ENCODE measurements at places on chromosomes 3 and 15.

GRCh38 chr3:16311960-16312451 lies 47.0 kb downstream of the OXNAD1 start:
- DNase-seq = no peak

- no peak for DNase-seq
These were observed 314.7 kb upstream of the ROPN1 start for GRCh38 chr3:124306665-124307064.

DNA sequence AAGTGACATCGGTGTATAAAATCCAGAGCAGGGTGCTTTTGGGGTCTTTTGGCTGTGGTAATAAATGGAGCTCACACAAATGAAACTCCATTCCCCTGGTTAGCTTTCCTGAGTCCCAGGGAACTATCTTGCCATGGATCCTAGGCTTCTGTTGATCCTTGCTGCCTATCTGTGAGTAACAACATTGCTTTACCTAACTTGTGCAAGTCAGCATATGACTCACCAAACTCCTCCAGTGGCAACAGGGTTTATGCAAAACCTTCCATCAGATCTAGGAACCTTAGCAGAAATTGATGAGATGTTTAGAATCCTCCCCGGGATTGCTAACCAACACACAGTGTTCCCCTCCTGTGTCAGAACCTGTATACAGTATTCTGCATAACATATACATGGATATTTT lies 105.4 kb downstream of the SCAPER start:
- DNase-seq = no peak

- no peak for DNase-seq
These were observed 440.1 kb downstream of the ZNF385D start for GRCh38 chr3:21310891-21311290.

DNA sequence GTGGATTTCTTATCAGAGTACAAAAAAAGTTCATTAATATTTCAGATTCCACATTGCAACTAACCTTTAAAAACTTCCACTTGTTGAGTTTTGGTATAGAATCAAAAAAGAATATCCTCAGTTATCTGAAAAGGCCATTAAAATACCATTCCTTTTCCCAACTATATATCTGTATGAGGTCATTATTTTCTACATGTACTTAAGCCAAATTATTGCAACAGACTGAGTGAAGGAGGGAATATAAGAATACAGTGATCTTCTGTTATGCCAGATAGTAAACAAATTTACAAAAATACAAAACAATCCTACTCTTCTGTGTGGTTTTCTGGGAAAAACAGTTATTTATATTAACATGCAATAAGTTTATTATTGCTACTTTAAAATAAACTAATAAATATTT lies 5.7 kb upstream of the GANC start:
- no peak for DNase-seq

GRCh38 chr3:171525437-171525836 lies 65.2 kb upstream of the TNIK start:
- DNase-seq = no peak

- no peak for DNase-seq
These were observed 413.1 kb upstream of the ARRDC4 start for GRCh38 chr15:97547381-97547780.

DNA sequence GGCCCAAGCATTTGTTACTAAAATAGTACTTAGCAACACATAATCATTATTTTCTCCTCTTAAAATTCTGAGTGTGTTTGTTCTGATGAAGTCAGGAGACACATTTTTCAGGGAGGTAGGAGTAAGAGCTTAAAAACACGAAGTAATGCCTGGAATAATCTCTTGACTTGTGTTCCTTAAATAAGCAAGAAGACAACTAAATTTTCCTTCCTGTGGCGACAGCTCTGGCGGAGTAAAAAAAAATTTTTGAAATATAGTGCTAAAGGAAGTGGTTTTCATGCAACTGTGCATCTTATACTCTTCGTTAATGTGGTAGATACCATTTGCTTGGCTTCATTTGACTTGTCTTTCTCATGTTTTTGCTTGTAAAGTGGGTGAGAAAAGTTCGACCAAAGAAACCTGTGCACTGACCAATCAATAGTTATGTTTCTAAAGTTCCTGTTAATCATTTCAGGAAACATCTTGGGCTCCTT lies 11.1 kb upstream of the MBNL1 start:
- no peak for DNase-seq

DNA sequence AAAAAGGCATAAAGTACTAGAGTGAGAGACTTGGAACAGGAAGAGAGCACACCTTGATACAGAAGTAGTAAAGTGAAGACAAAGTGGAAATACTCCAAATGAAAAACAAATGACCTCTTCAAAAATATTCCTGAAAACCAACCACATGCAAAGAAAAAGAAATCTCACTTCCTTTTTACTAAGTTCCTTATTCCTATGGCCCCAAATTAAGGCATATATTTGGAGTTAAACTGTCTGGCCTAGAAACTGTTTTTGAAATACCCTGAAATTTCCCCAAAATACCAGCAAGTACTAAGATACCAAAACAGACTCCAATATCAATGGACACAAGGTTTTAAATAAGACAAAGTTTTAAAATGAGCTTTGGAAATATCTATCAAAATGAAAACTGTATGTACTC lies 58.2 kb downstream of the ZNF148 start:
- no peak for DNase-seq

GRCh38 chr3:169158379-169158778 lies 505.1 kb downstream of the MECOM start:
- no peak for DNase-seq

GRCh38 chr3:49641921-49642707 lies 32.0 kb upstream of the APEH start:
- DNase-seq = no peak

DNA sequence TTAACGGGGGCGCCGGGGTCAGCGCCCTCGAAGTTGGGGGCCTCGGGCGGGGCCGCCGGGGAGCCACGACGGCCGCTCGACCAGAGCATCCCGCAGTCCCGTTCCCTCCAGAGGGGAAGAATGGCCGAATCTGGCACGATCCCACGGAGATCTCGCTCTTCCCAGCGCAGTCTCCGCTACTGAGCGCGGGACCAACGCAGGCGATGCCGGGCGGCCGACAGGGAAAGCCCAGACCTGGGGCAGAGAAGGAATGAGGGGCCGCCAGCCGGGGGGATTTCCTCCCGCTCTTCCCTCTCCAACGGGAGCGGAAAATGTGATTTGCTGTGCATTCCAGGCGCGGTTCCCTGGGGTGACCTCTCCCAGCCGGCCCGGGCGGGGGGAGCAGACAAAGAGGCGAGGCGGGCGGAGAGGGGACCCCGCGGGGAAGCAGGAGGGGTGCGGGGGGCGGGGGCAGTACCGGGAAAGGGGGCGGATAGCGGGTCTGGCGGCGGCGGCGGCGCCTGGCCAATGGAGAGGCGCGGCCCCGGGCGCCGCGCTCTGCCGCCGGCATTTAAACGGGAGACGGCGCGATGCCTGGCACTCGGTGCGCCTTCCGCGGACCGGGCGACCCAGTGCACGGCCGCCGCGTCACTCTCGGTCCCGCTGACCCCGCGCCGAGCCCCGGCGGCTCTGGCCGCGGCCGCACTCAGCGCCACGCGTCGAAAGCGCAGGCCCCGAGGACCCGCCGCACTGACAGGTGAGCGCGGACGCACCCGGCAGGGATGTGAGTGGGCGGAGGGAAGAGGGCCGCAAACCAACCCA lies at the start of gene GREM1:
GREM1 (plus strand) TSS at position 579 of the 801 bp plus-strand sequence. CDS start 12,687 bp downstream, outside the sequence.
- no peak for DNase-seq

DNA sequence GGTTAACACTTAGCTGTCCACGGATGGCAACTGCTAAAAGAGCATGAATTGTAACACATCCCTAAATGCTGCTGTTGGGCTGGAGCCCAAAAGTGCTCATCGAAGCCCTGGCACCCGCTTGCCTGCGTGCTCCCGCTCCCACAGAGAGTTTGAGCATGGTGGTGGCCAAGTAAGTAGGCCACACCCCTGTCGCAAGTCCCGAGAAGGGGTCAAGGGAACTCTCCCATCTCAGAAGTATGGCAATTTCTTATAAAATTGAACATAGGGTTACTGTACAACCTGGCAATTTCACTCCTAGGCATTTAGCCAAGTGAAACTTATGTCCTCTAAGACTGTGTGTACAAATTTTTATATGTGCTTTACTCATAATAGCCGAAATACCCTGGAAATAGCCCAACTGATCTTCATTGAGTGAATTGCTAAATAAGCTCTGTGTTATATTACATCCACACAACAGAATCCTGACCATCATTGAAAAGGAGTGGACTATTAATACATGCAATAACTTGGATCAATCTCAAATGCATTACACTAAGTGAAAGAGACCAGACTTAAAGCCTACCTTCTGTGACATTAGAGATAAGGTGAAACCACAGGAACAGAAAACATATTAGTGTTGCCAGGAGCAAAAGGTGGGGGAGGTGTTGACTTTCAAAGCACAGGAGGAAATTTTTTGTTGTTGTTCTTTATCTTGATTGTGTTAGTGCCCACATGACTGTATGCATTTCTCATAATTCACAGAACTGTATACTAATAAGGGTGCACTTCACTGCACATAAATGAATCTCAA lies 1.5 kb upstream of the GCSAM start:
- no peak for DNase-seq

DNA sequence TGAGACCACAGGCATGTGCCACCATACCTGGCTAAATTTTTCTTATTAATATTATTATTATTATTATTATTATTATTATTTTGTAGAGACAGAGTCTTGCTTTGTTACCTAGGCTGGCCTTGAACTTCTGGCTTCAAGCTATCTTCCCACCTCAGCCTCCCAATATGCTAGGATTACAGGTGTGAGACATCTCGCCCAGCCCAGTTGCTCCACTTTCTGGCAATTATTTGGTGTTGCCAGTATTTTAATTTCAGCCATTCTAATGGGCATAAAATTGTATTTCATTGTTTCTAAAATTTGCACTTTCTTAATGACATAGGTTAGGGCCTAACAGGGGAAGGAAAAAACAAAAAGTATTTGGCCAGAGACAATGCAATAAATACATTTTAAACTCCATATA lies 1217.6 kb upstream of the ALCAM start:
- no peak for DNase-seq

- no peak for DNase-seq
These were observed 148.4 kb upstream of the TLE3 start for GRCh38 chr15:70245932-70246622.

DNA sequence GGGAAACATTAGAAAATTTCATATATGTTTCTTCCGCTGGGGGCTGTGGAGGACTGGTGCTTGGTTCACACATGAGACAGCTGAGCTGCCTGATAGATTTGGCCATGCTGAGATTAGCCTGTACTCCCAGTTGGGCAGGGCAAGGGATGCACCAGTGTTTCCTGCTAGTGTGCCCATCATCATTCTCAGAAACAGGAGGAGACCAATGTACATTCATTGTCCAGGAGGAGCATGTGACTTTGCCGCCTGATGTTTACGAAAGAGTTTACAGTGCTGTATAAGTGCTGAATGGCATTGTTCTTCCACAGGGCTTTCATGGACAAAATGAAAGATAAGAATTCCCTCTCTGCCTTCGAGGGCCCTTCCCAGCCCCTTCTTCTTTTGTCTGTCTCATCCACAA lies 311.1 kb upstream of the THBS1 start:
- DNase-seq = no peak

DNA sequence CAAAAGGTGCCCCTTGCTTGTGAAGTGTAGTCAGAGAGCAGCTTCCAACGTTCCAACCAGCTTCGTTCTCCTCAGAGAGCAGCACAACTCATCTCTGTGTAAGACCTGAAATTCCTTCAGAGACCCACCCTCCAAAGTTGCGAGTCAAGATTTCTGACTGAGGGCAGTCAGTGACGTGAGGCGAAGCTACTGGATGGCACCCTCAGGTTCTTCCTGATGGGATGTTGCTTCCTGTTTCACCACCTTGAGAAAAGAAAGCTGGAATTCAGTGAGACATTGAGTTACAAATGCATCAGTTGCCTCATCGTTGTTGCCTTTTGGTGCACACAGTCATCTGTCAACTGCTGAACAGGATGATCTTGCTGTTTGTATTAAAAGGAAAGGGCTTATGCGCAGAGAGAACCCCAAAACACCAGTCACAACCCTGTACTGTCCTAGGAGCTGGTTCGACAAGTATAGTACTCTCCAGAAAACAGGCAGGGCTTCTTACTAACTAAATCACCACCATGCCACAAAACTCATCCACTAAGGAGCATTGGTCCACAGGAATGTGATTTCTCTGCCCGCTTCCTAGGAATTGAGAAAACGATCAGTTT lies at the start of gene CERS3:
CERS3 (minus strand) TSS at position 118 of the 596 bp plus-strand sequence. CDS start 27,101 bp downstream, outside the sequence.
- DNase-seq = no peak

GRCh38 chr3:42071904-42072812 lies 19.0 kb upstream of the TRAK1 start:
- no peak for DNase-seq

GRCh38 chr3:81339040-81339845 lies 422.2 kb downstream of the GBE1 start:
- no peak for DNase-seq

DNA sequence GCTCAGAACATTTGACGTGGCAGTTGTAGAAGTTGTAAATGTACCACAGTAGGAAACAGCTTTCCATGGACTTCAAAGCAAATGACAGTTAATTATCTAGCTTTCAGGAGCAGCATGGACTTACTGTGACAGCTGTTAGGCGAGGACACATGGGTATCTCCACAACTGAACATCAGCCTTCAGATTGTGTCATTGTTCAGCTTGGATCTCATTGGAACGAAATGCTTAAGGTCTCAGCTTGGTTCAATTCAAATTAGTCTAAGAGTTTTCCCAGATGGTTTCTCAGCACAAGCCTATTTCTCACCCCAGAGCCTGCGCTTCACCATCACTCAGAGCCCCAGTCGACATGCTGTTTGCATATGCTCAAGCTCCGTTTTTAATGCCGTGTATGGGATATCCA lies 21.1 kb upstream of the GYG1 start:
- no peak for DNase-seq

GRCh38 chr3:133489466-133490085 lies 83.9 kb upstream of the CDV3 start:
- no peak for DNase-seq

DNA sequence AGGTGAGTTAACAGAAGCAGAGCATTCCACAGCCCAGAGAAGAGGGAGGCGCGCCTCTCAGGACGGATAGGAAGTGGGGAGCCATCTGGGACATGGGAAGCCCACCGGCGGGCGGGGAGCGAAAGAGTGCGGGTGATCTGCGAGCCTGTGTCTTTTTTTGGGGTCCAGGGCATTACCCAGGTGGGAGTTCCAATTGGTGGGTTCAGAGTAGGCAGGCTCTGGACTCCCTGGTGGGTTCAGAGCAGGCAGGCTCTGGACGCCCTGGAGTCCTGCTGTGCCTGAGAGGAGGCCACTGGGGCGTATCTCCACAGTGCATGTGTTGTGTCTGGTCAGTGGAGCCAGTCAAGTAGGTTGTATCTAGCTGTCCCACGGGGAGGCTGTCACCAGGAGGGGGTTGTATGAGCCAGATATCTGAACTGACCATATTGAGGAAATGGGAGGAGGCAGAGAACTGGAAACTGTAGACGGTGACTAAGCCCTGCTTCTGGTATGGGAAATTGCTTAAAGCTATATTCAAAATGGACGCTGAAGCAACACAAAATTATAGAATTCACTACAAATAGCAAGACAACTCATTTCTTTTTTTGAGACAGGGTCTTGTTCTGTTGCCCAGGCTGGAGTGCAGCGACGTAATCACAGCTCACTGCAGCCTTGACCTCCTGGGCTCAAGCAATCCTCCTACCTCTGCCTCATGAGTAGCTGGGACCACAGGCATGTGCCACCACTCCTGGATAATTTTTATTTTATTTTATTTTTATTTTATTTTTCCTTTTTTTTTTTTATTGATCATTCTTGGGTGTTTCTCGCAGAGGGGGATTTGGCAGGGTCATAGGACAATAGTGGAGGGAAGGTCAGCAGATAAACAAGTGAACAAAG lies 34.5 kb upstream of the CHST2 start:
- no peak for DNase-seq

- DNase-seq = no peak
These were observed 351.4 kb upstream of the KCNMB2 start for GRCh38 chr3:178184833-178185232.

All from stimulated activated CD8-positive, alpha-beta memory T cell treated with anti-CD3 and anti-CD28 coated beads, Interleukin-2, amount 100 ng/mL, for 48 hours (primary cell).